ENCODE measurements at places on chromosomes 11 and 22.

DNA sequence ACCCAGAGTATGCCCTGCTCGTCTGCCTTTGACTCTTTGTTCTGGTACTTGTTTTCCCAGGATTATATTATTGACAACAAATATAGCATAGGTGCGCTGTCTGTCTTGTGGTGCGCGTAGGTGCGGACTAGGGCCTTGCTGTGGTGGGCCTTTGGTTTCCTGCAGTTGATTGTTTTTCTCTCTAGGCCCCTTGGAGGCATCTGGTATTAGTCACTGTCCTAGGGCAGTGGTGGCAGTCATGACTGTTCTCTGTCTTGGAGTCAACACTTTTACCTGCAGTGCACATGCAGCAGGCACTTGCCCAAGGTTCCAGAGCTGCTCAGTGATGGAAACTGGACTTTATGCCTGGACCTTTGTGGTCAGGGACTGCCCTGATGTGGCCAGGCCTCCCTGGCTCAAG lies 18.6 kb downstream of the PPP6R2 start:
- no peak for DNase-seq

- DNase-seq = no peak
These were observed 101.1 kb downstream of the HIPK3 start for GRCh38 chr11:33358150-33358831.

DNA sequence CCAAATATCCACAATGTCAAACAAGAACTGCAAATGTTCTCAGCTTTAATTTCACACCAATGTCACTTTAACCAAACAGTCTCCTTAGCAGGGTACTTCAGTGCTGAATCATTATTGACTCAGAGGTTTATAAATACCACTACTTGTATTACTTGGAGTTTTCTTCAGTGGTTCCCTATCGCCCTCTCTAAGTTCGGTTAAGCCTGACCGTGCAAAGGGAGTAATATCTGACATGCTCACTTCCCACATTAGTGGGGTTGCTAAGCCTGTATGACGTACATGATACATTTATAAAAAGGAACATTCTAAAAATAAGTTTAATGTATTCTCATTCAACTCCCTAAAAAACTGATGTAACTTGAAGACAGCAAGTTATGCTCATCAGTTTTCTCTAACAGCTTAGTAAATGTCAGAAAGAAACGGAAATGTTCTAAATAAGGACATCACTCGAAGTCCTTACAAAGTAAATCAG lies 93.1 kb upstream of the ZC3H12C start:
- no peak for DNase-seq

- DNase-seq = no peak
These were observed 8.9 kb downstream of the PISD start for GRCh38 chr22:31652911-31653684.

- DNase-seq = no peak
These were observed 18.3 kb downstream of the AMPD3 start for GRCh38 chr11:10473371-10473770.

DNA sequence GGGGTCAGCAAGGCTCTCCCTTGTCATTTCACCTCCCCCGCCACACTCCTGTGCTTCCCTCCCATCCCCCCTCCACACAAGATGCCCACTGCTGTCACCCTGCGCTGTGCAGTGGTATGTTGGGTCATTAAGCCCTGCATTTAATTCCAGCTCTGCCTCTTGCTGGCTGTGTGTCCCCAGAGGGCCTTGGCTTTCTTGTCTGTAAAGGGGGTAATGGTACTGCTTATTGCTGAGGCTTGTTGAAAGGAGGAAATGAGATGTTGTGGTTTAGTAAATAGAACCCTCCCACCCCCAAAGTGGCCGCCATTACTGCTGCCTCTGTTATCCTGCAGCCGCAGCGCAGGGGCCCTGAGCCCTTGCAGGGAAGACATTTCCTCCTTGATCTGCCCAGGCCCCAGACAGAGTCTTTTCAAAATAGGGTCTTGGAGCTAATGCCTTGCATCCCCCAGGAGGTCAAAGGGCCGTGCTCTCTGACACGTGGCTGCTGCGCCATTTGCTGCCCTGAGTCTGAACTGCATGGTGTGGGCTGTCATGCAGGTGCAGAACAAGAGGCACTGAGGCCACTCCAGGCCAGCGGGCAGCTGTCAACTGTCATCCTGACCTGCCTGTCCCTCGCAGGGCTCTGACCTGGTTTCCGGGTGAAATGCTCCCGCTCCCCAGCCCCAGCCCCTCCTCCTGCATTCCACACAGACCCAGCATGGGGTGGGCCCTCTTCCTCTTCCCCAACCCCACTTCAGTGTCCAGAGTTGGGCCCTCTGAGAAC lies 18.7 kb downstream of the PVALB start:
- DNase-seq = no peak

- DNase-seq = no peak
These were observed 45.4 kb upstream of the ISX start for GRCh38 chr22:35020517-35020916.

DNA sequence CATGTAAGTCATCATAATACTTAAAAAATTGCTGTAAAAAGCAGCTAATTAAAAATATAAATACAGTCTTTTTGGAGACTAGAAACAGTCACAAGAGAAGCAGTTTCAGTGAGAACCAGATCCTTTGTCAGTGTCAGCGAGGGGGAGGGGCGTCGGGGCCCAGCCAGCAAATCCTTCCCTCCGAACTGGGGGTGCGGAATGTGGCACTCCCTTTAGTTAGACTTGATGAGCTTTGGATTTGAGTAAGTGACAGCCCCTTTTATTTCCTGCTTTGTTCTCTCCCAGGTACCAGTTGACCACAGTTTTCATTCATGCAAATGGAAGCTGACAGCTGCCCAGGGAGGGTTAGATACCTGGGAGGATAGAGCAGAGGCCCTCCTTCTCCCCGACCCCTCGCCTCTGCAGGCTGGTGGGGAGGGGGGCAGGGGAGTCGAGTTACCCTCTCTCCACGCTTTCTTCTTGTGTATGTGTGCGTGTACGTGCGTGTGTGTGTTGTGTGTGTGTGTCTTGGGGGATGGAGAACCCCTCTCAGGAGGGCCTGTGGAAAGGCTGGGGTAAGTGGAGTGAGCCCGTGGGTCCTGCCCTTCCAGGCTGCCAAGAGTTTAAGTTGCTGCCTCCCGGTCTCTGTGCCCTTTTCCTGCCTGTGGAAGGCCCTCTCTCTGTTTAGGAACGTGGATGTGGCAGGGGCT lies 38.3 kb downstream of the PTPRJ start:
- no peak for DNase-seq

DNA sequence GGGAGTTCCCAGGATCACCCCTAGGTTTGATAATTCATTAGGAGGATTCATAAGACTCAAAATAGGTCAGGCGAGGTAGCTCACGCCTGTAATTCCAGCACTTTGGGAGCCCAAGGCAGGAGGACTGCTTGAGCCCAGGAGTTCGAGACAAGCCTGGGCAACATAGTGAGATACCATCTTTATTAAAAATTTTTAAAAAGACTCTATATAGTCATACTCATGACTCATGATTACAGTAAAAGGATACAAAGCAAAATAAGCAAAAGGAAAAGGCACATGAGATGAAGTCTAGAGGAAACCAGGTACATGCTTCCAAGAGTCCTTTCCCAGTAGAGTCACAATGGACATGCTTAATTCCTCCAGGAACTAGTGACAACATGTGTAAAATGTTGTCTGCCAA lies 13.9 kb upstream of the PTS start:
- DNase-seq = no peak
